ENCODE measurements at places on chromosomes 1 and 21.

DNA sequence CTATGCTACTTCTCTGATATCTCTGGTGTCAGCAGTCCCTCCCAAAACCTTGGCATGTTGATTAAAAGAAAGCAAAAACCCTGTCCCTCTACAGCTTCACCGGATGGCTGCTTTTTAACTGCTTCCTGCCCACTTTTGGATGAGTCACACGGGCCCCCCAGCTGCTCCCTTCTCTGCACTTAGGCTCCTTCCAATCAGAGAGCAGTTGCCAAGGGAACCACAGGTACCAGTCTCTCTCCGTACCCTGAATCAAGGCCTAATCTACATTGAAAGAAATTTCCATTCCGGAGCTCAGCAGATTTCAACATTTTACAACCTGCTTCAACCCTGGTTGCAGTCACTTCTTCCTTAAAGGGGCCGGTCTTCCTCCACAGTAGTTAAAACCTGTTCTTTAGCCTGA, 70.6 kb upstream of the GJB5 start:
- DNase-seq: no peak

GRCh38 chr21:35699361-35699760, 361.0 kb downstream of the SETD4 start:
- no peak for DNase-seq

DNA sequence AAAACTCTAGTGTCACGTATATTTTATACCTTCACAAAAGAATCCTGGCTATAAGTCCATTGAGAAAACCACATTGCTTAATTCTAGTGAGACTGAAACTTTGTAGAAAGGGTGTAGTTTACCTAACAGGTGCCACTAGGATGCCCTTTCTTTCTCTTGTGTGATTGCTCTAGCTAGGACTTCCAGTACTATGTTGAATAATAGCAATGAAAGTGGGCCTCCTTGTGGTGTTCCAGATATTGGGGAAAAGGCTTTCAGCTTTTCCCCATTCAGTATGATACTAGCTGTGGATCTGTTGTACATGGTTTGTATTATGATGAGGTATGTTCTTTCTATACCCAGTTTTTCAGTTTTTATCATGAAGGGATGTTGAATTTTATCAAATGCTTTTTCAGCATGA, 39.7 kb upstream of the CHODL start:
- no peak for DNase-seq

- DNase-seq: no peak
These were observed 119.5 kb upstream of the COA6 start for GRCh38 chr1:234253732-234254131.

DNA sequence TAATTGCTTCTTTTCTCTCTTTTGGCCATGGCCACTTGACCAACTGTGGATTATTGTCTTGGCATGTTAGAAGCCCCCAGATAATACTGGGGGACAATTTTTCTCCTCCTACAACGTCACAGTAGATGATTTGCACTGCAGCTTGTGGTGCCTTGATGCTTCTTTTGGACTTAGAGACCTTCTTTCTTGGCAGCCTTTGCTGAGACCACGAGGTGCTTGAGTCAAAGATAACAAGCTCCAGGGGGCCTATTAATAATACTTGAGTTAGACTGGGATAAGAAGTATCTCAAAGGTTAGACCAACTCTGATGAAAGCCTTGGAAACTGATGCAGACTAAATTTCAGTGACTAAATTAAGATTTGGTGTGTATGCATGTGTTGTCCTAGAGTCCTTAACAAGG, 3.2 kb downstream of the PPP1R12B start:
- no peak for DNase-seq

- DNase-seq: no peak
These were observed 382.0 kb downstream of the NUF2 start for GRCh38 chr1:163703794-163704193.

- no peak for DNase-seq
These were observed 237.7 kb downstream of the SEC16B start for GRCh38 chr1:177732178-177732577.

GRCh38 chr1:217274416-217274815, 356.5 kb downstream of the GPATCH2 start:
- DNase-seq: no peak

- no peak for DNase-seq
These were observed 140.4 kb downstream of the COP1 start for GRCh38 chr1:176066709-176067108.

DNA sequence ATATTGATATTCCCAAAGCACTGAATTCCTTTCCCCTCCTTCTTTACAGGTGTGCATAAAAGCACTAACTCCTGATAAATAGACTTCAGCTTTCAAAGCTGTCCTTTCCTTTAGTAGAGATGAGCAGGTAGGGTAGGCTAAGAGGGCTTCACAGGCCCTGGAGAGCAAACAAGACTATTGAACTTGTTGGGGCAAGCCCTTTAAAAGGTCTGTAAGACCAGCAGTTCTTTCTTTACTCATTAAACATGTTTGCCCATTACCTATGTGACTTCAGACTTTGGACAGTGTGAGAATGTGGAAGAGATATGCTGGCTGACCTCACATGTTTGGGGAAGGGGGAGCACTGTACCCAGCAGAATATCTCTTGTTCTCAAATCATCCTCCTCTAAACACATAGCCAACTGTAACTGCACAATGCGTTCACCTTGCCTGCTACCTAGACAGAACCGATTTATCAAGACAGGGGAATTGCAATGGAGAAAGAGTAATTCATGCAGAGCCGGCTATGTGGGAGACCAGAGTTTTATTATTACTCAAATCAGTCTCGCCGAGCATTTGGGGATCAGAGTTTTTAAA, 27.1 kb upstream of the HAO2 start:
- no peak for DNase-seq

- DNase-seq: no peak
These were observed 137.8 kb downstream of the PLPP3 start for GRCh38 chr1:56441601-56442000.

- DNase-seq: no peak
These were observed 199.8 kb downstream of the CRB1 start for GRCh38 chr1:197467881-197468280.

DNA sequence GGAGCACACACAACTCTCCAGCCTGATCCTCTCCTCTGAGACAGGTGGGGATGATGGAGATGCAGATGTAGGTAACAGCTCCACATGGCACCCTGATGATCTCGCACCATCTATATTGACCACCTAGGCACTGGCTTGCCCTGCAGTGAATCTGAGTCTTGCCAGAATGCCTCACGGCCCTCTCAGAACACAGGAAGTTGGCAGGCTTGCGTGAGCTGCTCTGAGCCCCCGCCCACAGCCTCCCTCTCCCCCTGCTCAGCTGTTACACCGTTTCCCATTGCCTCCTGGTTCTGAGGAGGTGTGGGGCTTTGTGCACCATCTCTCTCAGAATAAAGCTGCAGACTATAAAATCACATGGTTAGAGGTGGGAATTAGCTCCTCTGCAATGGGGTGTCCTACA, 48.0 kb downstream of the URB2 start:
- no peak for DNase-seq

DNA sequence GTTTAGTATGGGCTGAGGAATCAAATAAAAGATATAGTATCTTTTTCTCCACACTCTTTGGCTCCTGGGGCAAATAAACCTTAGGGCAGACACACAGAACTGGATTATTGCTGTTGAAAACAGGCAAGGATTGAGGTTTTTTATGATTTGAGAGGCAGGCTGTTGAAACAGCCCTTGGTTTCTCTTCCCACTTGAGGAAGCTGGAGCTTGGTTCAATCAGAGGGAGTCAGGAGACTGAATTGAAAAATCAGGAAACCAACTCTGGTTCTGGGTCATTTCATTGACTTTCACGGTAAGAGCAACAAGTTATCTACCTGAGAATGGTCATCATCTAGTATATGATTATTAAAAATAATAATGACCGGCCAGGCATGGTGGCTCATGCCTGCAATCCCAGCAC, 108.4 kb downstream of the CNIH3 start:
- no peak for DNase-seq

DNA sequence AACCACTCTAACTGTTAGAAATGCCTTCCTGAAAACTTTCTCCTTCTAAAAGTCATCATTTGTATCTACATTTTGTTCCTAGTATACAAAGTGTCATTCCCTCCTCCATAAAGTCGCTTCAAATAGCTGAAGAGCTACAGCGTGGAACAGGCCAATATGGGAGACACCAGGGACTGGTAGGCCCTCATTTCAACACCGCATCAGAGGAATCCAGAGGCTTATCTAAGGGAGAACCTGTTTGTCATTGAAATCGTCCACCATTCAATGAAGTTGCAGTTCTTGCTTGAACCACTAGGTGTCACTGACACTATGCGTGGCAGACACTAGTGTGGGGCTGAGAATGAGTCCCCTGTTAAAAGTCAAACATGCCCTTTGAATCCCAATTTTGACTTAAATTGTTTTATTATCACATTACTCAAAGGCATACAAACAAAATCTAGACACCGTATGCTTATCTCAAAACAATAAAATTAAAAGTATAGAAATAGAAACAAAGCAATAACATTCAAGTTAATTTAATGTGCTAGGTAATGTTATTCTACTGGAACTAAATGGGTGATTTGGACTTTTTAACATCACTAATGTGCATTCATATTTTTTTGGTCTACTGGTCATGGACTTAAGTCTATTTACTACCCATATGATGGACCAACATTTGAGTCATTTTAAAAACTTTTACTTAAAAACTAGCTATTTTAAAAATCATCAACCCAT, 182.3 kb downstream of the FCRL5 start:
- DNase-seq: no peak

DNA sequence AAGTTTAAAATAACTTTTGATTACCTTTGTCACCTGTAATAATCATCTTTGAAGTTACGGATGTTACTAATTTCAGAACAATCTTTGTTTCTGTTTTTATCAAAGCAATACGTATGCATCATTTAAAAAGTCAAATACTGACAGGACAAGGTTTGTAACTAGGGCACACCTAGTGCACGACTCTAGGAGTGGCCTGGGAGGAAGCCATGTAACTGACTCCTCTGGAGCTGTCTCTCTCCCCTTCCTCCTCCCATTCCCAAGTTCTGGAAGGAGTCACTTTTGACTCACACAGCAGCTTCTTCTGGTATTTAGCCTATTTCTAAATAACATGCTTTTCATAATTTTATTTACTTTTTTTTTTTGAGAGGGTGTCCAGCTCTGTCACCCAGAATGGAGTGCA, 11.8 kb upstream of the RAP1GAP start:
- no peak for DNase-seq

GRCh38 chr1:41493117-41493536, 8.6 kb upstream of the EDN2 start:
- DNase-seq: no peak

DNA sequence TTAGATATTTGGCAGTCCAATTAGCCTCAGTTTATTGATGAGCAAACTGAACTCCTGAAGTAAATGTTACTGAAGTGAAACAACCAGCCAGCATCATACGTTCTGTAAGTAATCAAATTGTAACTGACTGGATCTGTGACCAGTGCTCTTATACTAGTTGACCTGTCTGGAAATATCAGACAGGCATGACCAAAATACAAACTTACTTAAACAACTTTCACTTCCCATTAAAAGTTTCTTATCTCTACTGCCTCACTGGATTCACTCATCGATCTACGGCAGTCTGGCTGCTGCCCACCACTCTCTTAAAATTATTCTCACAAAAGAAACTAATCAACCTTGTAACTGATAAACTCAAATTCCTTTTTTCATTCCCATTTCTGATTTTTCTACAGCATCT, 56.4 kb downstream of the WDR3 start:
- DNase-seq: no peak

DNA sequence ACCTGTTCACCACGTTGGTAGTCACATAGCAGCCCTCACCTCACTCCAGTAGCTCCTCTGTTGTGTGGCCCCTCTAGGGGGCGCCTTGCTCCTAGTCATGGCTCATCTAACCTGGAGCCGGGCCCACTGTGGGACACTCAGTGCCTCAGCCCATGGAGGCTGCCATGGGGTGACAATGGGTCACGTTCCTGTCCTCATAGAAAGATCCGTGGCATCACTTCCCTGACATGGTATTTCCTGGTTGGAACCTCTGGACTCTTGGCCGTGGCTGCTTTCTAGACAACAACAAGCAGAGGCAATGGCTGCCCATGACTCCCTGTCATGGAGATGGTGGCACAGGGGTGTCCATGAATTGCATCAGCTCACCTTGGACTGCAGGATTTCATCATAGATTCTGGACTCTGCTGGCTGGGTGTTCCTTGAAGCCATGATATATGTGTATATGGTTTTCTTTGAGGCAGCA, 27.5 kb upstream of the SLAMF6 start:
- DNase-seq: peak; percentile 48

DNA sequence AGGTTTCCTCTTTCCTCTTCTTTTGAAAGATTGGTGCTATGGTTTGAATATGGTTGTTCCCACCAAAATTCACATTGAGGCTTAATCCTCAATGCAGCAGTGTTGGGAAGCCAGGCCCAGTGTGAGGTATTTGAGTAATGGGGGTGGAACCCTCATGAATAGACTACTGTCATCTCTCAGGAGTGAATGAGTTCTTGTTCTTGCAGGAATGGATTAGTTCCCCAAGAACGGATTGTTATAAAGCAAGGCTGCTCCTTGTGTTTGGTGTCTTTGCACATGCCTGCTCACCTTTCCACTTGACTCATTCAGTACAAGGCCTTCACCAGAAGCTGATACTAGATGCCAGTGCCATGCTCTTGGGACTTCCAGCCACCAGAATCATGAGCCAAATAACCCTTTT, 223.2 kb downstream of the BACH1 start:
- DNase-seq: no peak

DNA sequence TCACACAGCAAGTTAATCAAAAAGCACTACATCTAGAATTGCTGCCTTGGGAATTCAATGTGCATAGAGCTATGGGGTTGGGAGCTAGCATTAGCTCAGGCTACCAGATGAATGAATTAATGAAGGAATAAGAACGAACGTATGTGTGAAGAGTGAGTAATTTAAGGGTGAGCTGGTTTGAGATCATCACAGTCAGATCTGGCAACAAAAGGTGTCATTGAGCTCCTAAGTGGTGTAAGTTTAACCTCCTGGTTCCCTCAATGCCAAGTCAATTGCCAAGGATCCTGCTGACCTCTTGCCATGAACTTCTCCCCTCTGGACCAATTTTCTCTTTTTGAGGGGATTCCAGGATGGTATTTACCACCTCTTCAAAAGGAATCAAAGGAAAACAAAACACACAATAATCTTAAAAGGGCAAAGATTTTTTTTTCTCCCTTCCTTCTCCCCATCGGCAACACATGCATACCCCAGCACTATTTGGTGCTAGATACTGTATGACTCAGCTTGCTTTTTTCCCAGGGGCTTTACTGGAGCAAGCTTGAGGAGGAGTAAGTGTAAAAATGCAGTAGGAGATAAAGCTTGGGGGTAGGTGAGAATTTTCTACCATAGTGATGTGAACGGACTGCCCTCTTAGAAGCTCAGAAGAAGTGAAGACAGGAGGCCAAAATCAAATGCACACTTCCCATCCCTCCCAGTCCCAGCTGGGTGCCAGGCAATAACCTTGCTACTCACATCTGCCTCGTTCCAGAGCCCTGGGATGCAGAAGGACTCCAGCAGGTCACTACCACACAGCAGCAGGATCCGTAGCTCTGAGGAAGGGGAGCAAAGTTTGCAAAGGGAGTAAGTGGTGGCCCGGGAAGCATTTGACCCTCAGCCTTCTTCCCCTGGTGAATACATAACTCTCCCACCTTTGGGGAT, 92.0 kb downstream of the LAMC2 start:
- DNase-seq: no peak

All from stimulated activated CD4-positive, alpha-beta T cell treated with anti-CD3 and anti-CD28 coated beads, TNF-alpha, amount 100 ng/mL, for 1 hour (primary cell).